Left ventricle myocardium superior (tissue), 1 donor: ENCODE measurements at places on chromosomes 4 and X. TPM values are rescaled to one million over a fixed set of nuclear protein-coding genes. Genes with fewer than 3 reads are reported as not detected.
A peak's percentile ranks its signal among the peaks of the same experiment; 100 is the strongest.

GRCh38 chr4:740656-741282 lies 35.1 kb downstream of the PCGF3 start:
- DNase-seq, result no peak

SYAP1 gene
- 17.5 TPM for total RNA-seq

DNA sequence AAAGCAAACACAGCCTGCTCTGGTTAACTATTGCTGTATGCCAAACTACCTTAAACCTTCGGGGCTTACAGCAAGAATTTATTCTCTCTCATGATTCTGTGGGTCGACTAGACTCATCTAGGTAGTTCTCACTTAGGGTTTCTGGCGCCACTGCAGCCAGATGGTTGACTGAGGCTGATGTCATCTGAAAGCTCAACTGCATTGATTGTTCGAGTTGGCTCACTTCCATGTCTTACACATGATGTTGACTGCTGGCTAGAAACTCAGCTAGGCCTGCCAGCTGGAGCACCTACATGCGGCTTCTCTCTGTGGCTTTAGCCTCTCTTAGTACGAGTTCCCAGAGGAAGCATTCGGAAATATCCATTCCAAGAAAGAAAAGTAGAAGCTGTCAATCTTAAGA lies 103.2 kb downstream of the SRPX start:
- peak; percentile 29 for DNase-seq

DNA sequence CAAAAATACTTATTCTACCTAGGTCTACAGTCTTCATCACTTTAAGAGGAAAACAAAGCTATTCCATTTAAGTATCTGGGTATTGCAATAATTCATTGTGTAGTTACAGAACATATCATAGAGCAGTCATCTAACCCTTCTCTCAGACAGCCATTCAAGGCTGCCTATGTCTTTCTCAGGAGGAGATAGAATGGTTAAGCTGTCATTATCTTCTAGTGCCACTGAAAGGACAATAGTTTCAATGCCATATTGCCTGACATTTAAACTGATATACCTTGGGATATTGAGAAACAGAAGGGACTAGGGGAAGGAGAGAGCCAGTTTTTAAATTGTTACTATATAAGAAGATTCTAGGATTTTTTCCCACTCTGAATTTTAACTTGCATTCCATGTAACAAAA lies 527.0 kb downstream of the GRID2 start:
- no peak for DNase-seq

UGT2B7 gene
- total RNA-seq, result not detected

DNA sequence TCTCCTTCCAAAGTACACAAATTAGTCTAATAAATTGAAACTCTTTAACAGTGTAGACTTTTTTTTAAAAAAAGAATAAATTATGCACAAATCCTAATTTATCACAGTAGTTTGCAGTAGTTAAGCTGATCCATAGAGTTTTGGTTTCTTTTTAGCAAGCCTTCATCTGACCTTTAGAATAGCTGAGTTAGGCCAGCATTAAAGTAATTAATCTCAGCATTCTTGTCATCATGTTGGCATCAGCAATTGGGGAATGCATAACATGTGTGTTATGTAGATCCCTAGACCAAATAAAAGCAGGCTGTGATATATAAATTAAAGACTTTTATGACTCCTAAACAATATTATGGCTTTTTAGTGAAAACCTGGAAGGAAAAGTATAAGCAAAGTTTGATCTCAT lies 426.5 kb upstream of the PABPC4L start:
- no peak for DNase-seq

DNA sequence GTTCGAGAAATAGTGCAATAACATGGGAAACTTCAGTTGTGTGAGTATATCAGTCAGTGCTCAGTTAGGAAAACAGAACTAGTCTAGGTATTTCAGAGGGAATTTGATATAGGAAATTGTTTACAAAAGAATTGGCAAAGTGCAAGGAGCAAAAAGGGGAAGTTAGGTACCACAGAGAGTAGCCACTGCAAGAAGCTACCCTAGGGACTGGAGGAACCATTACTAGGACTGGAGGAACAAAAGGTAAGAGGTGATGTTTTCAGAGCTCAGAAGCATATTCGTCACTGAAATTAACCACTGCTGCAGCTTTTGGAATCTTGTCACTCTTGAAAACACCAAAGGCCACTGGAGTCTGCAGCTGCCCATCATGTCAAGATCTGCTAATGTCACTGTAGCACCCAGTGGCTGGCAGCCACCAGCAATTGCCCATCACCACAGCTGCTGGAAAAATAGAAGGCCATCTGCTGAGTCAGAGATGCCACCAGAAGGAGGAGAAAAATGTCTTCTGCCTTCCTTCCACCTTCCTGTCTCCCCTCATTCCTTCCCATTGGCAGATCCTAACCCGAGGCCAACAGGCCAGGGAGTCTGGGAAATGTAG lies 160.6 kb upstream of the RPS6KA3 start:
- no peak for DNase-seq

ADGRG4 gene
- total RNA-seq, result not detected

DCX gene
- total RNA-seq, result not detected

GRCh38 chrX:136674270-136674985 lies 26.5 kb downstream of the CD40LG start:
- DNase-seq, result no peak

RBMXL3 gene
- not detected for total RNA-seq

DNA sequence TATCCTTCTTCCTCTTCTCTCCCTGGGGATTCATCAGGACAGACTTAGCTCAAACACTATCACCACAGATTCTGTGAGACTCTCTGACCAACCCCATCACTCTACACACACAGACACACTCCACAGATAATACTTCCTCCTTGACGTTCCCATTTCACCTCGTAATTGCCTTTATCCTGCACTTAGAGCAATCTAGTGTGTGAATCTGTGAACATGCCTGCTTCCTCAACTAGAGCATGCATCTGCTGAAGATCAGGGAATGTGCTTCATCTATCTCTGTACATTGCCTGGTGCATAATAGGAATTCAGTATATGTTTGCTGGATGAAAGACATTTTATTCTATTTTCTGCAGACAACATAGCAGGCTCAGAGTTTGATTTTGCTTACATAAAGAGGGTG lies 25.1 kb upstream of the HS6ST2 start:
- no peak for DNase-seq

- DNase-seq, result peak; percentile 86
These were observed 175.9 kb upstream of the RPS6KA3 start for GRCh38 chrX:20442597-20442996.

SPACA5B gene
- total RNA-seq, result not detected

- DNase-seq, result no peak
These were observed 4.3 kb upstream of the TSPAN5 start for GRCh38 chr4:98662626-98663225.

DNA sequence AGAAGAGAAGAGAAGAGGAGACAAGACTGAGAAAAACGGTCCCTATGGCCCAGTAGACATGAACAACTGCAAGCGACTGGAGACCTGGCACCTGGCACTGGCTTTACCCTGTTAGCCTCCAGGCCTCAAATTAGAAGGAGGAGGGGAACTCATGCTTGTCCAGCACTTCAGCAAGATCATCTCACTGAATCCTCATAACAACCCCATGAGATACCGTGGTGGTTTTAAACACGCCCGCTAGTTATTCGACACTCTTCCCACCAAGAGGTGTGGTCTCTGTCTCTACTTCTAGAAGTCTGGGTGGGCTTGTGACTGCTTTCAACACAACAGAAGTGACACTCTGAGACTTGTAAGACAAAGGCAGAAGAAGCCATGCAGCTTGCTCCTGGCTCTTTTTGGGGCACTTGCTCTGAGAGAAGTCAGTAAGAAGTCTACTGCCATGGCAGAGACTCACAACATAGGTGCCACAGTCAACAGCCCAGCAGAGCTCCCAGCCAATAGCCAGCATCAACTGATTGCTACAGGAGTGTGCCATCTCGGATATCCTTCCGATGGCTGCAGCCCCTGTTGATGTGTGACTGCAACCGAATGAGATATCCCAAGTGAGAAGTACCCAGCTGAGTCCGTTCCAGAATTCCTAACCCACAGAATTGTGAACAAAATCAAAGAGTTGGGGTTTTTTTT lies 34.0 kb upstream of the BCOR start:
- DNase-seq, result no peak

GRCh38 chr4:56799161-56799759 lies 22.2 kb downstream of the SPINK2 start:
- no peak for DNase-seq

DNA sequence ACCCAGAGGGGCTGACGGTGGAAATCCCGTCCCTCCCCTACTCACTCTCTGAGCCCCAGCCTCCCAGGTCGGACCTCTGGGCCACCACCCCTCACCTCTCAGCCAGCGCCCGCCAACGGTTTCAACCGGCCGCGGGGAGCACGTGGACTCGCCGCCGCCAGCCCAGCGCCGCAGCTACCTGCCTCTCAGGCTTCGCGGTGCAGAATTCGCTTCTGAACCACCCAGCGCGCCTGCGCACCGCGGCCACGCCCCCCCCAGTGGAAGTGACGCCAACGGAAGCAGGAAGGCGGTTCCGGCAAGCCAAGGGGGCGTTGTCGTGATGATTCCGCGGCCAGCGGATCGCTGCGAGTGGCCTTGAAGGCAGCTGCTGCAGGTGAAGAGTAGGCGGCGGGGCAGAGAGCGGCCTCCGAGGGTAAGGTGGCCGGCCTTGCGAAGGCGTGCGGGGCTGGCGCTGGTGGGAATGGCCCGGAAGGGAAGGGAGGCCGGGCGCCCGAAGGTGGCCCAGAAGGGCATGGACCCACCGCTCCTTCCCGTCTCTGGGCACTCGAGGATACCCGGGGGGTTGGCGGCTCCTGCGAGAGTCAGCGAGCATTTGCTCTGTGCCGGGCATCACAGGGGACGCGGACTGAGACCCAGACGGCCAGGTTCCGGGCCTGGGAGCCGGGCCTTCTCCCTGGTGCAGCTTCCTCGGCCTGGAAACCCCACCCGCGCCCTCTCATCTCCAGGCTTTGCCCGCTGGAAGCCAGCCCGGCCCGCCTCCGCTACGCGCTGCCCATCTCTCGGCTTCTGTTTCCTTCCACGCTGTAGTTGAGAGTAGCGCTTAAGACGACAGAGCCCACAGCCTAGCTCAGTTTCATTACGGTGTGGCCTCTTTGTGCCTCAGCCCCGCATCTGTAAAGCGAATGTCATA lies at the start of the genes LYAR and ZBTB49:
Gene LYAR, minus strand, starts transcription at position 214 of the 910 bp plus-strand sequence. CDS start 6,412 bp downstream, outside the sequence.
Gene ZBTB49, plus strand, starts transcription at position 311 of the 910 bp plus-strand sequence. CDS start 9,695 bp downstream, outside the sequence.
- DNase-seq, result peak; percentile 96

UGT2A1 gene
- total RNA-seq, result not detected

DNA sequence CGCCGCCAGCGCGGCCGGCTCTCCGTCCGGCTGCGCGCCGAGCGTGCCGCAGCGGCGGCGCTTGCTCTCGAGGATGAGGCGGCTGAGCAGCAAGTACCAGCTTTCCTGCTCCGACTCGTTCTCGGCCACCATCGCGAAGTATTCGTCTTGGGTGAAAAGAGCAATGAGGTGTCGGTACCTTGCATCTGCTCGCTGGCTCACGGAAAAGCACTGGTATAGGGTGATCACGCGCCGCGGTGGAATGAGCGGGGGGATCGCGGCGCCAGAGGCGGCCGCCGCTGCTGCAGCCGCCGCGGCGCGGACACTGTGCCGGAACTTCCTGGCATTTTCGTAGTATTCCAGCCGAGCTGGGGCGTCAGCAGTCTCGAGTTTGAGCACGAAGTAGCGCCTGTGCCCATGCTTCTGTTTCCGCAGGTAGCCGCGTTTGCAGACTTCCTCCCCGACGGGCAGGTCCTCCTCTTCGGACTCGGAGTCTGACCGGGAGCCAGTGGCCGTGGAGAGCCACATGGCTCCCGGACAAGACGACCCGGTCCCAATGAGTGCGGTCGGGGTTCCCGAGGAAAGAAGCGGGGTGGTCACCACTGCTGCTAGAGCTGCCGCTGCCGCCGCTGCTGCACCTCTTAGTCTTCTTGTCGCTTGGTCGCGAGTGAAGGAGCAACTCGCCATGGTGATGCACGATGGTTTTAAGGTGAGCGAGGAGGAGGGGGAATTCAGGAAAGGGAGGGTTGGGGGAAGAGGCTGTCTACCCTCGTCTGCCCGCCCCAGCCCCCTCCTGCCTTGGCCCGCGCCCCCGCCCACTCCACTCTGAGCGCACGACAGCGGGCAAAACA lies 469 bp downstream of the IRS4 start:
- no peak for DNase-seq

DUSP21 gene
- not detected for total RNA-seq

GRCh38 chr4:56183344-56183959 lies 203.8 kb downstream of the AASDH start:
- no peak for DNase-seq

AKAP14 gene
- total RNA-seq, result not detected

- DNase-seq, result peak; percentile 24
These were observed 137.1 kb downstream of the MID1 start for GRCh38 chrX:10483191-10483831.

PAGE4 gene
- total RNA-seq, result not detected

STEEP1 gene
- total RNA-seq, result 16.0 TPM

DNA sequence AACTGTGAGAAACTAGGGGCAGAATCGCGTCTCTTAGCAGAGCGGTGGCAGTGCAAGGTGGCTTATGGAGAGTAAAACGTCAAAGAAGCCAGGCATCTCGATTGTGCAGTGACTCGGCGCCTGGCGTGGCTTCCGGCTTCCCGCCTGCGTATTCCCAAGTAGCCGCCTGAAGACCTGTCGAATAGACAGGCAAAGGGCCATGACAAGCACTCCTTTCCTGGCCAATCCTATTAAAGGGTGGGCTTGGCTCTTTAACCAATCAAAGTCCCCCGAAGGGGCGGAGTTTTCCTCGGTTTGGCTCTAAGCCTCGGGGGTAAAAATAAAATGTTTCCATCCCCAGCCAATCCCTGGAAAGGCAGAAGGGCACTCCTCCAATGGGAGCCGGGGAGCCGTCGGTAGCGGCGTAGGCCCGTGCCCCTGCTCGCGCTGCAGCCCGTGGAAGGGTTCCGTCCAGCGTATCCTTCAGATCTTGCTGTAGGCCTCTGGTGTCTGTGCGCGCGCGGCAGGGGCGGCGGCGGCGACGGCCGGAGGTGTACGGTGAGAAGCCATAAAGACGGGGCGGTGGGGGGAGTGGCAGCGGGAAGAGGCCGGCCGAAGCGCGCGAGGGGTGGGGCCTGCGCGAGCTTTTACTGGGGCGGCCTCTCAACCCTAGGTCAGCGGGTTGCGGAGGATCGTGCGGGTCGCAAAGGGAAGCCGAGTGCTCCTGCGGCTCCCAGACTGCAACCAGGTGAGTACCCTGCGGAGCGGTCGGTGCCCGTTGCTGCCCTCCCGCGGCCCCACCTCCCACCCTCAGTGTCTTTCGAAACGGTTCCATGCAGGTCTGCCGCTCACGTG lies at the start of gene KANTR:
Gene KANTR, plus strand, starts transcription at position 395 of the 834 bp plus-strand sequence. CDS start 30,131 bp downstream, outside the sequence.
- DNase-seq, result peak; percentile 88

DNA sequence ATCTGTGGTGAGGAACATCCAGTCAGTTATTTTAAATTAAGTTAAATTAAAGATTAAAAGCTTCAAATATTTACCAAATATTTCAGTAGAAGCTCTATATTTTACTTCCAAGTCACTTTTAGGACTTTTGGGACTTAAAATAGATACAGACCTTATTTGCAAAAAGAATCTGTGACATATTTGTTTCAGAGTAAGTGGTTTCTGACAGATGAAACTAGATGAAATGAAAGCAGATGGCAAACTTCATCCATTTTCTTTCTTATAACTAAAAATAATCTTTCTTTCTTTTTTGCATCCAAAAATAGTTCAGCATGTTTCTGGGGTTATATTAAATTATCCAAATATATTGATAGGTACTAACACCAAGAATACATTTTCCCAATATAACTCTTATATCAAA lies 6.6 kb upstream of the UTP3 start:
- no peak for DNase-seq

TRIML2 gene
- not detected for total RNA-seq

- no peak for DNase-seq
These were observed 141.1 kb downstream of the IDS start for GRCh38 chrX:149363965-149364364.

- DNase-seq, result no peak
These were observed 5.0 kb upstream of the ZRSR2 start for GRCh38 chrX:15785176-15785750.

HMGB3 gene
- 7.2 TPM for total RNA-seq
